NCI-H1436 (cell line): ENCODE measurements at places on chromosomes 12 and 14.

DNA sequence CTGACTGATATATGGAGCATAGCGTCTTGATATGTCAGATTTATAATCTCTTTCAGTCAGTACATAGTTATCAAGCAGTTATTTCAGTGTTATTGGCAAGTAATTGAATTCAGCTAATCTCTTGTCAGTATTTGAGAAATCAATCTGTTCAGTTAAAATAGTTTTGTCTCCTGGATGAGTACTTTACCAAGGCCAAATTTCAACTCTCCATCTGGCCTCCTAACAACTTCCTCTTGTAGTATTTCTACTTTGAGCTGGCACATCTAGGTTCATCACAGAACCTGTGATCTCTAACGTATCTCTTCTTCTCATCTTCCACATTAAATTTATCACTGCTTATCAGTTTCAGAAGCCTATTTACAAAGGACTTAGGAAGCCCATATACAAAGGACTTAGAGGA lies 690.5 kb downstream of the C12orf50 start:
- DNase-seq = no peak

DNA sequence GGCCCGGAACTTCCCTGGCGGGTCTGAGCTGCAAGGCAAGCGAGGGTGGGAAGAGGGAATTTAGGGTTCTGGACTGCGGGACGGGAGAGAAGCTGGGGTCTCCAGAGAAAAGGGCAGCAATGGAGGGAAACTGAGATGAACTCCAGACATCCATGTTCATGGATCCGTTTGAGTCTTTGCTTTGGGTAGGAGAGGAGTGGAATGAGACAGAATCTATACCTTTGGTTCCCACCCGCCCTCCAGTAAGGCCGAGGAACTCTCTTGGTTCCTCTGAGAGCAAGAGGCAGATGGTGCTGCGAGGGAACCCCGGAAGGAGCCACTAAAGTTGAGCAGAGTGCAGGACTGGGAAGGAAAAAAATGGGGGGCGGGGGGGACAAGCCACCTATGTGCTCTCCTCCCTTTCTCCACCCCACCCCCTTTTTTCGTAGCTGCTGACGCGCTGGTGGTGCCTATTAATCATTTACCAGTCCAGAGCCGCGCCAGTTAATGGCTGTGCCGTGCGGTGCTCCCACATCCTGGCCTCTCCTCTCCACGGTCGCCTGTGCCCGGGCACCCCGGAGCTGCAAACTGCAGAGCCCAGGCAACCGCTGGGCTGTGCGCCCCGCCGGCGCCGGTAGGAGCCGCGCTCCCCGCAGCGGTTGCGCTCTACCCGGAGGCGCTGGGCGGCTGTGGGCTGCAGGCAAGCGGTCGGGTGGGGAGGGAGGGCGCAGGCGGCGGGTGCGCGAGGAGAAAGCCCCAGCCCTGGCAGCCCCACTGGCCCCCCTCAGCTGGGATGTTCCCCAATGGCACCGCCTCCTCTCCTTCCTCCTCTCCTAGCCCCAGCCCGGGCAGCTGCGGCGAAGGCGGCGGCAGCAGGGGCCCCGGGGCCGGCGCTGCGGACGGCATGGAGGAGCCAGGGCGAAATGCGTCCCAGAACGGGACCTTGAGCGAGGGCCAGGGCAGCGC lies 1.2 kb downstream of the SSTR1 start:
- no peak for DNase-seq

DNA sequence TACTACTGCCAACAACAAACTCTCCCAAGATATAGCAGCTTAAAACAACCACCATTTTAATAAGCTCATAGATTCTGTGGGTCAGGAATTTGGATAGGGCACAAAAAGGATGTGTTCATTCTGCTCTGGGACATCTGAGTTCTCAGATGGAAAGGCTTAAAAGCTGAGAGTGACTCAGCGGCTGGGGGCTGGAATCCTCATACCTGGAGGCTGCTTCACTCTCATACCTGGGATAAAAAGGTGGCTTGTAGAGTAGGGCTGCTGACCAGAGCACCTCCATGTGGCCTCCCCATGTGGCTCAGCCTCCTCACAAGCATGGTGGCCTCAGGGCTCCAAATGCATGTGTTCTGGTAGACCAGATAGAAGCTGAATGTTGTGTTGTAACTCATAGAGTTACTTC lies 20.2 kb upstream of the PELI2 start:
- no peak for DNase-seq

DNA sequence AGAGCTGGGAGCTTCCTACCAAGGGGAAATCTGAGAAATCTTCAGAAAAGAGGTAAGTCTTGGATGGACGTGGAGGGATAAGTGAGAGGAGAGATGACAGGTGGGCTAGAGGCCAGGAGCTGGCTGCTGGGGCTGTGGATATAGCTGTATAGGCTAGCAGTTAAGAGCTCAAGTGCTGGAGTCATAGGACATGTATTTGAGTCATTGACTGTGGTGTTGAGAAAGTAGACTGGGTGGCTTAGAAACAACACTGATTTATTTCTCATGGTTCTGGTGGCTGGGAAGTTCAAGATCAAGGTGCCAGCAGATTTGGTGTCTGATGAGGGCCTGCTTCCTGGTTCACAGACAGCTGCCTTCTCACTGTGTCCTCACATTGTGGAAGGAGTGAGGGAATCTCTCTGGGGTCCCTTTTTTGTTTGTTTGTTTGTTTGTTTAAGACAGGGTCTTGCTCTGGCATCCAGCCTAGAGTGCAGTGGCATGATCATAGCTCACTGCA lies 151.1 kb upstream of the FUT8 start:
- no peak for DNase-seq

- DNase-seq = no peak
These were observed 1.5 kb upstream of the KTN1 start for GRCh38 chr14:55578511-55578910.

- DNase-seq = no peak
These were observed 114.3 kb downstream of the PIK3C2G start for GRCh38 chr12:18375583-18375982.

DNA sequence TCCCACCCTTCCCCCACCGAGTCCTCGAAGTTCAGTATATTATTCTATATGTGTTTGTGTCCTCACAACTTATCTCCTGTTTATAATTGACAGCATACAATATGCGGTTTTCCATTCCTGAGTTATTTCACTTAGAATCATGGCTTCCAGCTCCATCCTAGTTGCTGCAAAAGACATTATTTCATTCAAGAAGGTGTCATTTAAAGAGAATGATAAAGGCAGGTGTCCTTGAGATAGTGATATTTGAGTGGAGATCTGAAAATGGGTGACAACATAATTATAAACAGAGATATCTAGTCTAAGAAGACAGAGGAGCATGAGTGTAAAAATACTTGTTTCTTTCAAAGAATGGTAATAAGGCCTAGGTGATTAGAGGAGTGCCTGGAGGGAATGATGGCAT lies 876.8 kb downstream of the SLC6A15 start:
- DNase-seq = no peak

DNA sequence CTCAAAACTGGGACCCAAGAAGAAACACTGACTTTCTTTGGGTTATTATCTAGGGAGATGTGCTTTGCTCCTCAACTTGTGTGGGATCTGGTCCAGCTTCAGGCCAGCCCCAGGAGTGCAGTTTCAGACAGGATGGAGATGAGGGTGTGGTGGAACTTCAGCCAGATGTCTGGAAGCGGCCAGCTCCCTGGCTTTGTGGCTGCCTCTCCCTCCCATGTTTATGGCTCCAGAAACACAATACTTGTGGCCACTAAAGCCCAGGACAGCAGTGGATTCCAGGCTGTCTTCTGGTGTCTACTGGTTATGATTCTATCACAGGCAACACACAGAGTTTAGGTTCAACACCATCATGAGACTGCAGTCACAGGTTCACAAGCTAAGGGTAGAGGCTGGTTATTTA lies 44.2 kb upstream of the EMP1 start:
- no peak for DNase-seq

DNA sequence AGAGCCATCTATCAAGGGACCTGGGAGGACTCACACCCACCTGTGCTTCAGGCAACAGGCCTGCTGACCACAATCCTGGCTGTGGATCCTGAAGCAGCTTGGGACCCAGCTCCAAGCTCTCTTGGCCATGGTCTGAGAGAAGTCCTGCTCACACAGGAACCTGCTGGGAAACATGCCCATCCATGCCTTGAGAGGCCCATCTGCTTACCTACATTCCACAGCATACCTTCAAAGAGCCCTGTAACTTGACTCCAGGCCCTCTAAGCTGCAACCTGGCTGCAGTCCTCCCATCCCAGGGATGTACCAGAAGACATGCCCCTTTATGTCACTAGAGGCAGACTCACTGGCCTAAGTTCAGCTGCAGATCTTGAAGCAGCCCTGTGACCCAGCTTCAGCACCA lies 61.7 kb upstream of the AMIGO2 start:
- no peak for DNase-seq

DNA sequence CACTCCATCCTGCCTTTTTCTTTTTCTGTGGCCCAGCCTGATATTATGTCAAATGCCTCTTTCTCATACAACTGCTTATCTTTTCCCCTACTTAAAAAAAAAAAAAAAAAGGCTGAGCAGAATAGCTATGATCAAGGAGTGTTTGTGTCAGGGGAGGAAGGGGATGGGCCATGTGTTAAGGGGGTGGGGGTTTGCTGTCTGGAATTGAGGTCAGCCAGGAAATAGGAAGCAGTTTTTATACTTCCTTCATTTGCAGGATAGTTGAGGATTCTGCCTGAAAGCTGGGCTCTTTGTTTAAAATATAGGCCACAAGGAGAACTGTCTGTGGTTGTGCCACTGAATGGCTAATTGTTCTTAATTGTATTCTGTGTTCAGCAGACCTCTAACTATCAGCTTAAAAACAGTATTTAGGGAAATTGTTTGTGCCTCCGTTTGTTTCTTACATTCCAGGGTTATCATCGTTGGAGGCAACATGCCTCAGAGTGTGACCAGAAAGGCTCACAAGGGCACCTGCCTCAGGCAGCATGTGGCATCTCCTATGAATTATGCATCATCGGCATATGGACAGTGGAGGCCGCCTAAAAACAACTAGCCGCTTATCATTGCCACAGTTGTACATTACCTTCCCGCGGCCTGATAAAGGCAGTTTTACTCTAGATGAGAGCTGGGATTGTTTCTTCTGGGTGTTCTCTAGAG lies 96.0 kb downstream of the SRGAP1 start:
- no peak for DNase-seq

GRCh38 chr14:51044961-51045360 lies 49.9 kb downstream of the TRIM9 start:
- no peak for DNase-seq

- DNase-seq = no peak
These were observed 28.3 kb upstream of the LIN7A start for GRCh38 chr12:80966001-80966400.

- DNase-seq = no peak
These were observed 14.2 kb upstream of the SLC38A4 start for GRCh38 chr12:46839964-46840363.

GRCh38 chr14:93543766-93544165 lies 113.0 kb downstream of the UNC79 start:
- DNase-seq = no peak

- no peak for DNase-seq
These were observed 220.3 kb downstream of the MON2 start for GRCh38 chr12:62686938-62687337.

DNA sequence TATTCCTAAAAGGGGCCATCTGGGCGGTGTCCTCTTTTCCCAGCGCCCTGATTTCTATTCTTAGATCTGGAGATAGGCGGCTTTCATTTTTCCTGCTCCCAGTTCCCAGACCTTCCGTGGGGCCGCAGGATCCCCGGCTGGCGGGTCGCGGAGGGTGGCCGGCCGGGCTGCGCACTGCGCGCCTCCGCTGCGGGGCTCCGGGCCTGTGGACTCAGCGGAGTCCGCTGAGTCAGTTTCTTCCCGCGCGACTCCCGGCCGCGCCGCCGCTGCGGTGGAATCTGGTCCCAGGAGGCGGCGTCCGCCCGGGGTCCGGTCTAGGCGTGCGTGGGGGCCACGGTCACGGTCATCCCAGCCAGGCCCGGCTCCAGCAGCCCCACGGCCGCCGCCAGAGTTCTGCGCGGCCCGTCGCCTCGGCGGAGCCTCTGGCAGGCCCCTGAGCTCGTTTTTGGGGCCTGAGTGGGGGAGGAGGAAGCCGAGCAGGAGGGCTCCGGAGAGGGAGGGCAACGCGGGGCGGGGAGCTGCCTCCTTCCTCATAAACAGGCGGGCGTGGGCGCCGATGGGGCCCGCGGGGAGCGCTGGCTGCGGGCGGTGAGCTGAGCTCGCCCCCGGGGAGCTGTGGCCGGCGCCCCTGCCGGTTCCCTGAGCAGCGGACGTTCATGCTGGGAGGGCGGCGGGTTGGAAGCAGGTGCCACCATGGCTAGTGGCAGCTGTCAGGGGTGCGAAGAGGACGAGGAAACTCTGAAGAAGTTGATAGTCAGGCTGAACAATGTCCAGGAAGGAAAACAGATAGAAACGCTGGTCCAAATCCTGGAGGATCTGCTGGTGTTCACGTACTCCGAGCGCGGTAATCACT lies at the start of gene LRRK2:
Gene LRRK2, plus strand, starts transcription at position 559 of the 853 bp plus-strand sequence. Its CDS starts 135 bp downstream, at position 694.
- DNase-seq = no peak

- peak; percentile 18 for DNase-seq
These were observed 23.7 kb downstream of the NCOR2 start for GRCh38 chr12:124543590-124544310.

- no peak for DNase-seq
These were observed 36.1 kb downstream of the PARP11 start for GRCh38 chr12:3837049-3837448.

DNA sequence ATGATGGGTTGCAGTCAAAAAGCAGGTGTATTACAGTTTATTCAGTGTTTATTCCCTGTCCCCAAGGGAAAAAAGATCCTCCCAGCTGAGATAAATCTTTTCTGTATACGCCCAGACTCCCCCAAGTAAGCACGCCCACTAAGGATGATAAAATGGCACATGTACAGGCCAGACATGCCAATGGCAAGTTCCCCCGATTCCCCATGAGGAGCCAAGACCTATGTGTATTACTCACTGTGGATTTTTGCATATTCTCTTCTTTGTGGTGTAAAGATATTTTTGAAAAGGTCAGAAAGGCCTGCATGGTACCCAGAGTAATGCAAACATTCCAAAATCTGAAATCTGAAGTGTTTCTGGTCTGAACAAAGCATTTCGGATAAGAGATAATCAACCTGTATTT lies 22.2 kb downstream of the NR2C1 start:
- DNase-seq = no peak

- no peak for DNase-seq
These were observed 47.9 kb upstream of the GARIN2 start for GRCh38 chr14:67141146-67141900.

GRCh38 chr14:20679907-20680306 lies 4.5 kb upstream of the RNASE4 start:
- DNase-seq = no peak

GRCh38 chr14:26528415-26529182 lies 69.2 kb downstream of the NOVA1 start:
- DNase-seq = no peak

- no peak for DNase-seq
These were observed 405.2 kb downstream of the EGLN3 start for GRCh38 chr14:33545696-33546095.
